ENCODE measurements at places on chromosomes 5 and 9. TPM values are rescaled to one million over a fixed set of nuclear protein-coding genes. Genes with fewer than 3 reads are reported as not detected.

GRCh38 chr5:134086943-134087305 lies 27.6 kb upstream of the TCF7 start:
- no peak for DNase-seq

- DNase-seq: no peak
These were observed 21.9 kb downstream of the FGF18 start for GRCh38 chr5:171441246-171441791.

DNA sequence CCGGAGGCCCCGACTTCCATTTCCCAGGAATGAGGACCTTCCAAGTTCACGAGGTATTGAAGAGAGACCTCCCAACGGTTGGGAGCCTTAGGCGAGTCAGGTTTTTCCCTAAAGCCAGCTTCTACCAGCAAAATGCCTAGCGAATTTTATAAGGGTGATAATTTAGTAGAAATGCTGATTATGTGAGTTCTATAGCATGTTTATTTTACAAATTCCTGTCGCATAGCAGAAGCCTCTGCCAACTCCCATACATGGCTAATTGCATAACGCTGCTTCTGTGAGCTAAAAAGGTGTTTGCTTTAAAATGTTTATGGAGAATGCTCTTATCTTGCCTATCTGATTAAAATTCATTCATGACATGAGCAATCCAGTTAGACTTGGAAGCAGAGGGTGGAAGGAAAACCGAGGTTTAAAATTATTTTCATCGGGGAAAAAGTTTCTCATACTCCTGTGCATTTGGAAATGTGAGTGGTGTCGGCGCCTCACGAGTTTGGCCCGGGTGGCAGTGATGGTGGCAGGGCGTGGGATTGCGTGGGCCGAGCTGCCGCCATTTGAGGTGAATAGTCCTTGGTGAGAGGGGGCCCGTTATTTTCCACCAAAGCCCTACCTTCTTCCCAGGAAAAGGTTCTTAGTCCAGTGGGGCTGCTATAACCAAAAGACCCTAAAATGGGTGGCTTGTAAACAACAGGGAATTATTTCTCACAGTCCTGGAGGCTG lies 104.4 kb upstream of the FCN2 start:
- no peak for DNase-seq

GRCh38 chr9:18269561-18269960 lies 204.4 kb upstream of the ADAMTSL1 start:
- no peak for DNase-seq

GRCh38 chr5:133396187-133396741 lies 216.1 kb downstream of the FSTL4 start:
- no peak for DNase-seq

The MEF2C gene
- polyA plus RNA-seq: 547 TPM

DNA sequence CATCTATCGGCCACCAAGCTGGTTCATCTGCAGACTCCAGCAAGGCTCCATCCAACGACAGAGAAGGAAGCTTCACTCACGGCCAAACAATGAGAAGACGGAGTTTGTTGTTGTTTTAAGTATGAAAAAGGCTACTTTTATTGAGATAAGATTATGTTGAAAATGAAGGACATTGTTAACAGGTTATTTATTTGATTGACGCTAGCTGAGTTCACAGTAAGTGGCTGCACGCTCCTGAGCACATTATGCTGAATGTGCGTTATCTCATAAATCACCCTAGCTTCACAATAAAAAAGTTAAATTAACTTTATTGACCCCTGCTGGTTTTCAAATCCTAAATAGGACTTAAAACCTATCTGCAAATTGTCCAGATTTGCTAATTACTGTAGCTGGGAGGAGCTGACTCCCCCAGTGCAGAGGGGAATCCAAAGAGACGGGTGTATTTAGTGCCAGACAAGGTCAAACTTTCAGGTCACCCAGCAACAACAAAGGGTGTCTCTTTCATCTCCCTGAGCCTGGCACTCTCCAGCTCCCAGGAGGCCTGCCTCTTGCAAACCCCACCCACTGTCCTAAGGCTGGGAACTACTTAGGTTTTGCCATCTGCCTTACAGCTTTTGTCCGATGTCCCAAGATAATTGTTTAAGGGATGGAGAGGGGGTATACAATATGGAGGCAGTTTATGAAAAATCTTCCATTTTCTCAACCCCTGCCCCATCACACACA lies 129.2 kb downstream of the ZDHHC21 start:
- no peak for DNase-seq

The ACTBL2 gene
- not detected for polyA plus RNA-seq

The SPATA31D4 gene
- not detected for polyA plus RNA-seq

The FNBP1 gene
- polyA plus RNA-seq: 126 TPM

GRCh38 chr5:120139039-120139438 lies 325.1 kb upstream of the PRR16 start:
- no peak for DNase-seq

DNA sequence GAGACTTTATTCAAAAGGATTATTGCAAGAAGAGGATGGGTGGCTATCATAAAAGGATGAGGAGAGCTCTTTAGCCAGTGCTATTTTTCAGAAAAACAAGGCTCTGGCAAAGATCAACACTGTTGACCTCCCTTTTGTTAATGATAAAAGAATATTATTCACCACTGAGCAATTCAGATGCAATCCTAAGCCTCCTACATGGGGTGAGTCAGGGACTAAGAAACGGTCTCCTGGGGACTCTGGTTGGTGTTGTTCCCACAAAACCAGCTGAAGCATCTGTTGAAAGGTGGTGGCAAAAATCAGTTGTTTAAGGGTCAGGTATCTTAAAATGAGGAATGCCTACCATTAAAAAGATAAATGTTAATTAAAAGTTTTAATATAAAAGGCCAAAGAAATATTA lies 7.7 kb upstream of the GCNT1 start:
- DNase-seq: no peak

The MAML1 gene
- polyA plus RNA-seq: 2.4 TPM

The RUFY1 gene
- polyA plus RNA-seq: 63.5 TPM

DNA sequence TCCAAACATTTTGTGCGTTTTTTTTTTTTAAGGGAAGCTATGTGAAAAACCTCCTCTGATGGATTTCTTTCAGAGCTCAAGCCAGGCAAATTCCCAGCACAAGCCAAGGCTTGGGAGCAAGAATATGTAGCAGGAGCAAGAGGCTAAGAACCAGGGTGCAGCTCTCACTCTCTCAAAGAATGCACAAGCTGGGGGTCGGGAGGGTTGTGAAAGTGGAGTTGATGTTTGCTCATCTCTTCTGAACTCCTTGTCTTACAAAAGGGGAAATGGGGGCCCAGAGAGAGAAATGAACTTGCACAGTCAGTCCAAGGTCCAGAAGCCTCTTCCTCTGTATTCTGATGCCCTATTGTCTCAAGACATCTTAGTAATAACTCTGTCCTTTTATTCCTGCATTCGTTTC lies 7.7 kb upstream of the TRAF1 start:
- no peak for DNase-seq

GRCh38 chr5:149265597-149265996 lies 6.1 kb upstream of the AFAP1L1 start:
- no peak for DNase-seq

GRCh38 chr5:72510610-72511181 lies 3.5 kb upstream of the ZNF366 start:
- no peak for DNase-seq

The KIAA1958 gene
- polyA plus RNA-seq: 2.2 TPM

DNA sequence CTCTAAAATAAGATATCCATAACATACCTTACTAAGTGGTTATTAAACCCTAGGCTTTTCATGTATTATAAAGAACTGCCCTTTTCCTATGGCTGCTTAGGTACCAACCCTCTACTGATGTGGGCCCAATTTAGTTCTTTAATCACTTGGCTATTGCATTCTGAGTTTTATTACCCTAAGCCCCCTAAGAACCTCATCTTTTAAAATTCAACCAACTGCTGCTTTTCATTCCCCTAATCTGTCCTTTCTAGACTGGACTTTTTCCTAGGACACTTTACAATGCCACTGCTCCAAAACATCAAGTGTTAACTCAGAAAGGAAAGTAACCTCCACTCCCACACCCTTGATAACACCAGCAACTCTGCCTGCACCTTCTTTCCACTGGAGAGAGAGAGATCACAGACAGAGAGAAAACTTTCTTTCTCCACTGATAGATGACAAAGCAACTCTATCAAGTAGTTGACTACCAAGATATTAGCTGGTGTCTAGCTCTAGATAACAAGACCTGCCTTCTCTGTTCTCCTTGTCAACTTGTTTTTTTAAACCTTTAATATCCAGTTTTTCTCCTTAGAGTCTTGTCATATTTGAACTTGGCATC lies 27.3 kb downstream of the ELL2 start:
- DNase-seq: no peak

DNA sequence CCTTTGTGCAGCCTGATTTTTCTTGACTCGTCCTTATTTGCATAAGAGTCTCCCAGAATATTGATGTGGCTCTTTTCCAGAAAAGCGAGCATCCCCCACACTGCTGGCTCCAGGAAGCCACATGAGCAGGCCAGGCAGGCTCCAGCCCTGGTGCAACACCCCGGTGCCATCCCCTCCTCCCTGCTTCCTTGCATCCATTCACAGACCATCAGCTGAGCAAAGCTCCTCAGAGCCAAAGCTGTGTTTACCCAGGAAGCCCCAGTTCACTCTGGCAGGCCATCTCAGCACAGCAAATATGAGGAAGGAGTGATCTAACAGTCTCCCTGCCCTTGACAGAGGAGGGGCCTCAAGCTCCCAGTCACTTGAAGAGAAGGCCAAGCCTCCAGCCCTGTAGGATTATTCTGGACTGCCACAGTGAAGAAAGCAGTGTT lies 34.4 kb downstream of the INSYN2B start:
- no peak for DNase-seq

The FOXI1 gene
- polyA plus RNA-seq: not detected

The PRDM9 gene
- not detected for polyA plus RNA-seq

The QRFP gene
- polyA plus RNA-seq: not detected

DNA sequence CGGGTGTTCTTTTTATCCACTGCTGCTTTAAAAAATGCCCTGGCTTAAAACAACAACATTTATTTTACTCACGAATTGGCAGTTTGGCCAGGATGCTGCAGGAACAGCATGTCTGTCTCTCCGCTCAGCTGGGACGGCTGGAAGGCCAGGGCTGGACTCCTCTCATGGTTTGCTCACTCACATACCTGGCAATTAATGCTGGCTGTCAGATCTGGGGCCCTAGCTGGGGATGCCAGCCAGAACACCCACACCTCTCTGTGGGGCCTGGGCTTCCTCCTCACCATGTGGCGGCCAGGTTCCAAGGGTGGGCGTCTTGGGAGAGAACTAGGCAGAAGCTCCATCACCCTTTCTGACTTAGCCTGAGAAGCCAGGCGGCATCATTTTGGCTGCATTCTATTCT lies 189.1 kb upstream of the IL12B start:
- DNase-seq: no peak

GRCh38 chr9:130763331-130764171 lies 70.0 kb downstream of the EXOSC2 start:
- no peak for DNase-seq

DNA sequence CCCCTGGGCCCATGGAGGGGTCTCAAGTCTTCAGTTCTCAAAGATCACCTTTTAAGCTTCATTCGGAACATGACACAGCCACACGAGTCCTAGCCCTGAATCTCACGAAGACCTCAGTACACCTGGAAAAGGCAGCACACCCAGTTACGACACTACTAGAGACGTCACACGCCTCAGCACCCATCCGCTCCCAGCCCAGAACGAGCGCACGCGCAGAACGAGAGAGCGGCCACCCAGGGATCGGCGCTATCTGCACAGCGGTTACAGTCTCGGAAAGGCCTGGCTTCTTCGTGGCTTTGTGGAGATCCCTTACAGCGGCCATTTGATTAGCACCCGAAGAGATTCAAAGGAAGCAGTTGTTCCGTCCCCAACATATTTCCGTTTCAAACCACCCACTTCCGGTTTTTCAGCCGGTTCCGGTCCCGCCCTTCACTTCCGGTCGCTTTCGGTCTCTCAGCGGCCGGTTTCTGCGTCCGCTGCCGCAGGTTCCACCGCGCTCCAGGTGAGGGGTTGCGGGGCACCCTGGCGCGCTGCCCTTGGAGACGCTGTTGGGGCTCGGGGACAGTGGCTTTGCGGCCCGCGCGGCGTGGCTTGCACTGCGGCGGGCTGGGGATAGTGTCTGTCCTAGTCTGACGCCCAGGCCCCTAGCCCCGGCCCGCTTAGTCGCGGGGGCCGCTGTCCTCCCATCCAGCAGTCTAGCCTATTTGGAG lies at the start of gene UBLCP1:
Gene UBLCP1 (plus strand): TSS at position 432 of the 710 bp plus-strand sequence. CDS start 5,626 bp downstream, outside the sequence.
- DNase-seq: peak; percentile 84

DNA sequence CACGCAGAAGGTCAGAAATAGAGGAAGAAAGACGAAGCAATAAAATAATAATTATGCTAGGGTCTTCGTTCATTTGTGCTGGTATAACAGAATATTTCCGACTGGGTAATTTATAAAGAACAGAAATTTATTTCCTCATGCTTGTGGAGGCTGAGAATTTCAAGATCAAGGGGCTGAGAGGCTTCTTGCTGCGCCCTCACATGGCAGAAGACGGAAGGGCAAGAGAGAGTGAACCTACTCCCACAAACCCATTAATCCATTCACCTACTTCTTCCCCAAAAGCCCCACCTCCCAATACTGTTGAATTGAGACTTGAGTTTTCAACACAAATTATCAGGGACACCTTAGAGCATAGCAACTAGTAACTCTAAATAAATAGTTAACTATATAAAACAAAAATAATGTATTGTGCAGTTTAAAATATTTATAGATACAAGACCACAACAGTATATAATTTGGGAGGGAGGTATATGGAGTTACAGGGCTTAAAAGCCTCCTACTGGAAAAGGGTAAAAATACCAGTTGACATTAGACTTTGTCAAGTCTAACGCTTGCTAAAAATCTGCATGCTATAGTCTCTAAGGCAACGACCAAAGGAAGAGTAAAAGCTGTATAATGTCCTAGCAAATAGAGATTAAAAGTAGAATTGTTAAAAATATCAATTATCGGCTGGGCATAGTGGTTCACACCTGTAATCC lies 40.3 kb upstream of the NAA35 start:
- DNase-seq: no peak

DNA sequence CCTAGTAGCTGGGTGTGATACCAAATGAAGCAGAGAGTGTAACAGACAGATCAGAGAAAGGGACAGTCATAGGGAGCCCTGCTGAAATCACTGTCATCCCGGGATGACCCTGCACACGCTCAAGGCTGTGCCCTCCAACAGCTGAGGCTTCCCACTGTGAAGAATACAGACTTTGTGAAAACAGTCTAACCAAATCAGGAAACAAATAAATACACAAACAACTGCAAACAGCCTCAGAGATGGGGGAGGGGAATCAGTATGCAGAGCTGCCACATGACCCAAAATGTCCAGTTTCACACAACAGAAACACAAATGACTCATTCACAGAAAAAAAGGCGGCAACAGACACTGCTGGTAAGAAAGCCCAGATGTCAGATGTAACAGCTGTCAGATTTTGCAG lies 101.9 kb downstream of the ADAMTS2 start:
- no peak for DNase-seq

GRCh38 chr9:109471475-109472393 lies 26.4 kb downstream of the PTPN3 start:
- no peak for DNase-seq

The MYOT gene
- not detected for polyA plus RNA-seq

- no peak for DNase-seq
These were observed 146.5 kb downstream of the AOPEP start for GRCh38 chr9:94872891-94873511.

DNA sequence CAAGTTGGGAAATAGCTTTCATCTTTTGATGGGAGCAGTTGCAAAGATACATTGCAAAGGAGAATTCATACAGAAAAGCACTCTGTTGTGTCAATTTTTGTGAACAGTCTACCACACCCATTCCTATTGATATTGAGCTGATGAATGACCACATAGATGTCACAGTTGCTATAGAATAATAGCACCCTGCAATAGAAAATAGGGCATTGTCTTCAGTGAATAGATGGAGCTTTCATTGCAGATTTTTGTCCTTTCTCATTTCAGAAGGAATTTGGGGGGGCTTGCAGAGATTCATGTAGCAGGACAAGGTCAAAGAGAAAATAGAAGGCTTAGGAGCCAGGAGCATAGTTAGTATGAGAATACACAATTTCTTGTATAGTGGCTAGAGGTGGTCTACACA lies 237.9 kb downstream of the TMEM38B start:
- DNase-seq: no peak
